ENCODE measurements at places on chromosomes 12 and 14. TPM values are rescaled to one million over a fixed set of nuclear protein-coding genes. Genes with fewer than 3 reads are reported as not detected.

Gene PCED1B
- total RNA-seq = 2.2 TPM

Gene GLS2
- 4.8 TPM for total RNA-seq

Gene DIO2
- 1.4 TPM for total RNA-seq

Gene INSM2
- 0.17 TPM for total RNA-seq

Gene SLC2A14
- not detected for total RNA-seq

Gene PGF
- total RNA-seq = 4.9 TPM

Gene CLEC2D
- total RNA-seq = 11.6 TPM

Gene TOMM20L
- total RNA-seq = not detected

Gene MORN3
- 5.8 TPM for total RNA-seq

Gene LBHD2
- total RNA-seq = not detected

Gene PAH
- 0.64 TPM for total RNA-seq

GRCh38 chr12:83057436-83057835, 370.7 kb downstream of the TMTC2 start:
- DNase-seq = peak; percentile 54

DNA sequence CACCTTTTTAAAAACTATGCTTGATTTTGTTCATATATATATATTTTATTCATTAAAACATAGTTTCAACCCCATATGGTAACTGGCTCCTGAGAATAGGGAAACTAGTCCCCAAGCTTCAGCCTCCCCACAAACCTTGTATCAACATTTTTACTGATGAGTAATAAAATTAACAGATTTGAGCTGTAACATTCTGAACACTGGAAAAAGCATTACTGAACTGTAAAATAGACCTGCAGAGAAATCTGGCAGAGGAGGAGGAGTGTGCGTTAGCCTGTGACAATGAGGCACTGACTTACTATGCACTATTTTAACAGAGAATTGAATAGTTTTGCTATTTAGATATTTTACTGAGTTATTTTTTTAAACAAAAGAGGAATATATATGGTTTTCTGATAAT, 43.1 kb downstream of the FRS2 start:
- no peak for DNase-seq

GRCh38 chr14:100667656-100668055, 59.0 kb upstream of the DLK1 start:
- DNase-seq = no peak

DNA sequence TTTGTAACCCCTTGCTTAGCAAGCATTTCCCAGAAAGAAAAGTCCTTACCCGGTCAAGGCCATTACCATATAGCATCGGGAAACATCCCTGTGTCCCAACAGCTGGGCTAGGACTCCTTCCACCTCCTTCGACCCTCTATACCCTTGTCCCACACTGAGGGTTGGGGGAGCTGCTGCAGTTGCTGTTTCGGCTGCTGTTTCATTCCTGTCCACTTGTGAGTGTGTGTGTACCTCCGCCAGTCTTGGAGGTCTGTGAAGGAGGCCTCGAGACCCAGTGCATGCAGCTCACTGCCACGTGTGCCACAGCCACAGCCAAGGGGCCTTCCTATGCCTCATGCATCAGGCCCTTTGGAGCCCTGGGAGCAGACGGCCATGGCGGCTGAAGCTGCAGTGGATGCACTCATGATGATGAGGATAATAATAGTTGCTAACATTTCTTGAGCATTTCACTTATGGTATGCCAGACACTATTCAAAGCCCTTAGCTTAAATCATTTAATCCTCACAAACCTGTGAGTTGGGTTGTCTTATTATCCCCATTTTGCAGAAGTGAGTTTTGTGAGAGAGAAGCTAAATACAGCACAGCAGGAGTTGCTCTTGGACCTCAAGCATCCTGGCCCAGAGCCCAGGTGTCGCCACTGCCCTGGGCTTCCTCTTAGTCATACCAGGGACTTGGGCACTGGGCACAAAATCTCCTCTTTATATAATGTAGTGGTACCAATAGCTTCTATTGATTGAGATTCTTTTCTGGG, 156.5 kb downstream of the PRKCH start:
- DNase-seq = peak; percentile 51

GRCh38 chr12:108815875-108816594, 41.3 kb downstream of the SSH1 start:
- no peak for DNase-seq

- no peak for DNase-seq
These were observed 147.3 kb upstream of the RFLNA start for GRCh38 chr12:124147575-124147974.

- no peak for DNase-seq
These were observed 18.8 kb downstream of the ATP5MC2 start for GRCh38 chr12:53657041-53657440.

DNA sequence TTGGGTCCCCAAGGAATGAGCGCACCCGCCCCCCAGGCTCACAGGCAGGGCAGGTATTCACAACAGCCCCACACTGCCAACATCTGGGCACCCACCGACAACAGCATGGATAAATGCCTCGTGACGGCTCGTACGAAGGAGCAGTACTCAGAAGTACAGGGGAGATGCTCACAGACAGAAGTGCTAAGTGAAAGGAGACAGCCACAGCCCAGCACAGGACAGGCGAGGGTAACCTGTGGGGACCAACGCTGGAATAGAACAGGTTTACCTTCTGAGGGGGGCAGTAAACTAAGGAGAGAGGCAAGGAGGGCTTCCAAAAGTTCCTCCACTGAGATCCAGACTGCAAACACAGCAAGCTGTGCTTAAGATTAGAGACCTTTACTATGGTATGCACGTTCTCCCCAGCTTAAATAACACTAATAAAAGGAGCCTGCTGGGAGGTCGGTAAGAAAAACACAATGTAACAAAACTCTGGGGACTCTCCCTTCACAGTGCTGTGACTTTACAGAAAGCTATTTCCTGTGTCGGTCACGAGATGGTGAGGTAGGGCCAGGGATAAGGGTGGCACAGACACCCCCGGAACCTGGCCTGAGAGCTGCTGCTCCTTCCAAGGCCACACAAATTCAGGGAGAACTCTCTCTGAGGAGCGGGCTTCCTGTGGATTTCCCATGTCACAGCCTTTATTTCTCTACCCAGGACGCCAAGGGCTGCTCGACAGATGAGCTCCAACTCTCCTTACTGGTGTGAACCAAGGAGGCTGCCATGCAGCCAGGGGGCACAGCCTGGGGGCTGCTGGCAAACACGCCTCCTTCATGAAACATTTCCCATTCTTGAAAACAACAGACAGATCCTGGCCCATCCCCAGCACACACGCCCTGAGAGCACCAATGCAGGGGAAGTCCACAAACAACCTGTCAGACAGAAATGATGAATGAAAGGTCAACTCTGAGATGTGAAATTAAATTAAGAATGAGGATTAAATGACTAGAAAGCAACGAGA, 26.3 kb downstream of the SLC15A4 start:
- no peak for DNase-seq

GRCh38 chr12:4135919-4136605, 137.5 kb upstream of the CCND2 start:
- peak; percentile 85 for DNase-seq

GRCh38 chr12:130280231-130280630, 57.5 kb upstream of the PIWIL1 start:
- peak; percentile 27 for DNase-seq

GRCh38 chr12:83261998-83262397, 575.3 kb downstream of the TMTC2 start:
- no peak for DNase-seq

GRCh38 chr14:93744876-93745275, 43.4 kb downstream of the PRIMA1 start:
- no peak for DNase-seq

GRCh38 chr12:24742378-24742777, 206.5 kb downstream of the BCAT1 start:
- DNase-seq = no peak

DNA sequence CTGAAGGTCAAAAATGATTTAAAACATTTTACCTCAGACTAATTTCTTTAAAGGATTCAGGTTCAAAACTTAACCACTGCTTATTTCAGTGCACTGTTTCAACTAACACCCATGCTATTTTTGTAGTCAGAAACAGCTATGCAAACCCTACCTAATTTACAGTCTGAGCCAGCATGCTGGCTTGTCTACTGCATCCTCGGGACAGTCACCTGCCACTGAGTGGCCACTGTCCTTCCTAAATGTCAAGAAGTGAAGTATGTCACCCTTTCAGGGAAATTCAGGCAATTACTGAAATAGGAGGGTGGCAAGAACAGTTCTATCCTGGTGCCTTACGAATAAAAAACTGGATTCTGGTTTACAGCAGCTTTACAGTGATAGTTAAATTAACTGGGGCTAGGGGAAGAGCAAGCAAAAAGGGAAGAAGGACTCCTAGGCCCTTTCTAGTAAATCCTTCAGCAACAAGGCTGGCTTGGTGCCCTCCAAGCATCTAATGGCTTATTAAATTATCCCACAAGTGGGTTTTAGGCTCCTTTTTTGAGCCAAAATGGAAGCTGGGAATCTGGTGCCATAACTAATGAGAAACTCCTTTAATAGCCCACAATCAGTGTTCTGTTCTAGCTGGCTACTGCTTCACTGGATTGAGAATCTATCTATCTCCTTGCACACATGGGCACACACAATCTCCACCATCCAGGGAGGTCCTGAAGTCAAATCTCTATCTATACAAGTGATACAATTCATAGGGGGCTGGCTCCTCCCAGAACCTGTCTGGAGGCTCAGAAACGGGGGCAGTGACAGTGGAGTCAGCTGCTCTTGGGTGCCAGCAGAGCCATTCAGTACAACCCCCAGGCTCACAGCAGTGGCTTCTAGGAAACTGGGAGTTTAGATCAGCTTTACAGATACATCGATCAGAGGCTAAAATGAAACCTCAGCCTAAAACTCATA, 43.4 kb downstream of the SH2B3 start:
- no peak for DNase-seq

DNA sequence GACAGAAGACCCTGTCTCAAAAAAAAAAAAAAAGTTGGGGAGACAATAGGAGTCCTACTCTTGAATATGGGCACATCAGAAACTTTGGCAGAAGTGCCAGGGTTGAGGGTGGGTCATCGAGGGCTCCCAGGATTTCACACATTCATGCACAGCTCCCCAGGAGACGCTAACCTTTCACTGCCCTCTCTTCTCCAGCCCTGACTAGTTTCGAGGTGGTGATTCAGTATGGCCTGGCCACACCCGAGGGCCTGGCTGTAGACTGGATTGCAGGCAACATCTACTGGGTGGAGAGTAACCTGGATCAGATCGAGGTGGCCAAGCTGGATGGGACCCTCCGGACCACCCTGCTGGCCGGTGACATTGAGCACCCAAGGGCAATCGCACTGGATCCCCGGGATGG, 29.4 kb upstream of the LRP1-AS start:
- no peak for DNase-seq

GRCh38 chr14:69710378-69710777, 56.6 kb upstream of the SRSF5 start:
- no peak for DNase-seq

- DNase-seq = peak; percentile 20
These were observed 17.8 kb downstream of the FBLN5 start for GRCh38 chr14:91929700-91930099.

DNA sequence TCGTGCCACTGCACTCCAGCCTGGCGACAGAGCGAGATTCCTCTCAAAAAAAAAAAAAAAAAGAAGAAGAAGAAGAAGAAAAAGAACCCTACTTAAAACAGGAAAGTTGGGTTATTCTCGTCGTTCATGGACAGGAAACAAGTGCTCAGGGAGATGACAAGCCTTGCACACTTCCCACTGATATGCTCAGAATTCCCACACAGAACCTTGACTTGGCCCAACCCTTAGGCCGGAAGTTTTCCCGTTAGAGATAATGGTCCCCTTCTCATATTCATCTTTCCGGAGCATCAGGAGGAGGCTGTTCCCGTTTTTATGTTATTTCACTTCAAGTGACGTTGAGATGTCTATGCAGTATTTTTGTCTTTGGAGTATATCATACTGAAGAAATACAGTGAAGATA, 36.2 kb downstream of the APOBEC1 start:
- DNase-seq = no peak

GRCh38 chr12:30985814-30986452, 59.4 kb downstream of the TSPAN11 start:
- DNase-seq = peak; percentile 61

GRCh38 chr12:55850893-55851292, 8.2 kb upstream of the MMP19 start:
- DNase-seq = peak; percentile 62

DNA sequence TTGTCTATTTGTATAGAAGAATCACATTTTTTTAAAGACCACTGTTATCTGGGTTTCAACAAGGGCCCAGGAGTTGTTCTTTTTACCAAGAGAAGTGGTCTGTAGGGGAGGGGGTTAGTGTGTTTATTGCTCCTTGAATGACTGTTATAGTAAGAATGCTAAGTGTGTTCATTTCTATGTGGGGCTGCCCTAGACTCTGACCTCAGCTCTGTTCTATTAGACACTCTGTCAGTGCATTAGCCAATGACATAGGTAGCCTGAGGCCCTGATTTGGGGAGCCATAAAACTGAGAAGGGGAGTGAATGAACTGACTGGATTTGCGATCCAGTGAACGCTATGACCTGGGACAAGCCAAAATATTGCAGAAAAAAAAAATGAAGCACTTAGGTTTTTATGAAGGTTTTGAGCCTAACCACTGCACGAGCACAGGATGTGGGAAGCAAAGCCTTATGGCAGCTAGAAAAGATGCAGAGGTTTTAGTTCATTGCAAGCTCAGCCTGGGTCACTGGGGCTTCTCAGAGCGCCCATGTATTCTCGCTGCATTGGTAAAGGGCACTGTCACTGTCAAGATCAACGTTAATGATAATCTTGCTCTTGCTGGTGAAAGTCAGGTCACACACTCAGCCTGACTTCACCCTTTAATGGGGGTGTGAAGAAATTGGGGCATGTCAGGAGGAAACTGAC, 63.8 kb downstream of the PRKCH start:
- DNase-seq = no peak

- DNase-seq = no peak
These were observed 302.1 kb downstream of the MED13L start for GRCh38 chr12:115975411-115975810.

- peak; percentile 78 for DNase-seq
These were observed 82.5 kb upstream of the EVL start for GRCh38 chr14:99982537-99983250.

- DNase-seq = no peak
These were observed 37.2 kb downstream of the DPF3 start for GRCh38 chr14:72856530-72857266.
